Islet precursor cell (in vitro differentiated cells): ENCODE measurements at places on chromosomes 5 and 9.

GRCh38 chr5:180910735-180911134, 11.8 kb downstream of the BTNL8 start:
- no peak for DNase-seq

DNA sequence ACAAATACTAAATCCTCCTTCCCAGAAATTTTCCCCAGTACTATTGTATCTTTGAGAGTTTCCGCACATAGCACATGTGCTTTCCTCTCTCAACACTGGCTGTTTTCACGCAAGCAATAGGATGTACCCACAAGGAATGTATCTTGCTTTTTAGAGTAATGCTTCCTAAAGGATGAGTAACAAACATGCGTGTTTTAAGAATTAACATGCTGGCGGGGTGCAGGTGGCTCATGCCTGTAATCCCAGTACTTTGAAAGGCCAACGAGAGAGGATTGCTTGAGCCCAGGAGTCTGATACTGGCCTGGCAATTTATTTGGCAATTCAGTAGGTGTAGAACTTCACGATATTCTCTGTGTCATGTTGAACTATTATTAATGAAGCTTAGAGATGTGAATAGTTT, 4.6 kb downstream of the RUFY1 start:
- DNase-seq = no peak

GRCh38 chr5:109998726-109999125, 309.0 kb downstream of the MAN2A1 start:
- no peak for DNase-seq

DNA sequence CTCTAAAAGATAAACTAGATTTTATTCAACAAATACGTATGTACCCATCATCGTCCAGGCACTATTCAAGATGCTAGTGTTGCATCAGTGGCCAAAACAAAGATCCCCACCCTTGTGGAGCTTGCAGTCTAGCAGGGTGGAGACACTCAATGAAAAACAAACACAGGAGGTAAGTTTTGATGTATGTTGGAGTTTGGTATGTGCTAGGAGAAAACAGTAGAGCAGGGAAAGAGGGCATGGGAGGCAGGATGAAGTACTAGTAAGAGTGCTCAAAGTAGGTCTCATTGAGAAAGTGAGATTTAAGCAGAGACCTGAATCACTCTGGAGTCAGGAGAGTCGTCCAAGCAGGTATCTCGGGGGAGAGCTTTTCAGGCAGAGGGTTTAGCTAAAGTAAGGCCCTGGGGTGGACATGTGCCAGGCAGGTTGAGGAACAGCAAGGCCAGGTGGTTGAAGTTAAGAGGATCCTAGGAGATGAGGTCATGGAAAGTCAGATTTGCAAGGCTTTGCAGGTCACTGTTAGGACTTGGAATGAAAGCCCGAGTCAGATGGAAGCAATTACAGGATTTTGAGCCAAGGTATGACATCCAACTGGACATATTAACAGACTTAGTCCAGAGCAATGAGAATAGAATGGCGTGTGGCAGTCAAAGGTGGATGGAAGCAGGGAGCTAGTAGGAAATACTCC, 9.2 kb downstream of the SNX18 start:
- DNase-seq = no peak

- DNase-seq = no peak
Measured at GRCh38 chr5:124919076-124919475, 172.6 kb upstream of the ZNF608 start.

GRCh38 chr5:147404706-147405105, 105.2 kb downstream of the DPYSL3 start:
- DNase-seq = no peak

- DNase-seq = peak; percentile 98
Measured at GRCh38 chr5:132387640-132388117, 18.2 kb downstream of the SLC22A5 start.

GRCh38 chr5:159992566-159992965, 16.4 kb upstream of the TTC1 start:
- no peak for DNase-seq

DNA sequence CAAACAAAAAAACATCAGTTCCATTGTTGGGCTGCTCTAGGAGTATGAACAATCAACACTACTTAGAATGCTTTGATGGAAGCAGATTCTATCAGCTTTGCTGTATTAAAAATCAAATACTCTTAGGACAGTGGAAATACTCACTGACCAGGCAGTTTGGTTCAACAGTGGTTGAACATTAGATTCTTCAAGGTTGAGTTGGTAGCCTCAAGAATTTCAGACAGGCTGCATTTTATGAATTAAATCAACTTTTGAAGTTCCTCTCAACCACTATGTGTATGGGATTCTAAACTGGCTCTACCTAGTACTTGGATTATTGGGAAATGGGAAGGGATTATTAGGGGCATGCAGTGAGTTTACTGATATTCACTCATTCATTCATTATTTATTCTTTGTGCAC, 35.0 kb downstream of the ACTBL2 start:
- no peak for DNase-seq

DNA sequence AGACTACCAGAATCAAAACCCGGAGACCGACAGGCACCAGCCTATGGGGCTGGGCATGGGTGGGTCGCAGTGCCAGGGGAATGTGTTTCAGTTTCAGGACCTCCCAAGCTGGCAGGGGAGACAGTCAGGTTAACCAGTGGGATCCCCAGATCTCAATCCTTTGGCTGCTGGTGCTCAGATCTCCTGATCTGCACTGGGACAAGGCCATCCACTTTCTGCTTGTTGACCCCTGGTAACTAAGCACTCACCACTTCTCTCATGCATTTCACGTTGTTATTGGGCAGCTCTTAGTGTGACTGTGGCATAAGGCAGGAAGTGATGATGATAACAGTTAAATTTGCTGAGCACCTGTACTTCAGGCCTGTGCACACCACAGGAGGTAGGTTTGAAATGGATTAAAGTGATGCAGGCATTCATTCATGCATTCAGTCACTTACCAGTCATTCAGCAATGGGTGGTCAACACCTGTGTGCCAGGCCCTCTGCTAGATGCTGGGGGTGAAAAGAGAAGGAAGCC, 42.1 kb upstream of the STXBP1 start:
- DNase-seq = no peak

DNA sequence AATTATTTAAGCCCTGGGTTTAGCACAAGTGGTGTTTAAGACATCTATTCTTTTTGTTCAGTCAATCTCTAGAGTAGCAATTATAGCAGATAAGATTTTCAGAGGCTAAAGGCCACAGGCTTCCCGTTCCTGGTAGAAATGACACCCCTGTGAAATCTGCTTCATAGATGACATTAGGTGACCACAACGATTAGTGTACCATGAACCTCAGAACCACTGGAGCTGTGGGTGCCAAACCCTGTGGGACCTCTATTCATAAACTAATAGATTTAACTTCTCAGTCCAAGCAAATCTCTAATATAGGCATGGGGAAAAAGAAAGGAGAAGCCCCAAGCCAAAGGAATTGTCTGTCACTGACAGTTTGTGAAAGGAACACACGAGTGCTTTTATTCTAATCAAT, 207.4 kb downstream of the ARRDC3 start:
- no peak for DNase-seq

DNA sequence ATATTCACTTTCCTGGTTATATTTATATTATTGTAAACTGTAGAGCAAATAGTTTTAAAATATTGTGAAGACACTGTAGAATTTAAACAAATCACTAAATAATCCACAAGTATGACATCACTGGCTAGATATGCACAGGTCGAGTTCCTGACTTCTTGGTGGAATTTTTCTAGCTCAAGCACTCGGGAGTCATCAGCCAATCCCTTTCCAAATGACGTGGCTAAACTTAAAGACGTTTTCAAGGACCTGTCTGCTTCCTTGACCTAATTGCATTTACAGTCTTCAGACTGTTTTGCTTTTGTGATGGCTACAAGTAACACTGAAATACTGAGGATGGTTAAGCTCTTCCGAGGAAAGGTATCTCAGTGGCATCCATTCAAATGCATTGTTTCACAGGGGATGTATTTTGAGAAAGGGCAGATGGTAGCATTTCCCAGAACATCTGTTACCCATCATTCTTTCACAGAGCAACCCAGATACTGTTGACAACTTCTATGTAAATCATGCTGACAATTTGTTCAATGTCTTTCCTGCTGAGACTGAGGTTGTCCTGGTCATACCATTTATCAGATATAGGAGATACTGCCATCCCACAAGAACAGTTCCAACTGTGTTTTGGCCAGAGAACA, 262.8 kb downstream of the CDH10 start:
- DNase-seq = peak; percentile 83

- no peak for DNase-seq
Measured at GRCh38 chr5:125202871-125203438, 456.5 kb upstream of the ZNF608 start.

DNA sequence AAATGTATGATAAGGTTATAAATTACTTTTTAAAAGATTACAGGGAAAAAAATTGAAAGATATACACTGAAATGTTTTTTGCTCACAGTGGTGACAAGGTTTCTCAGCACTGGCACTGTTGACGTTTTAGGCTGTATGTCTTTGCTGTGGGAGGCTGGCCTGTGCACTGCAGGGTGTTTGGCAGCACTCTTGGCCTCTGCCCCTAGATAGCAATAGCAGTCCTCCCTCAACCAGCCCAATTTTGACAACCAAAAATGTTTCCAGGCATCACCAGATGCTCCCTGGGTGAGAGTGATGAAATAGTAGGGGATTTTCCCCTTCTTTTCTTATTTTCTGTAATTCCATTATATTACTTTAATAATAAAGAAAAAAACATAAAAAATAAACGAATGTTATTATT, 3.3 kb downstream of the CD274 start:
- no peak for DNase-seq

- DNase-seq = no peak
Measured at GRCh38 chr9:19203058-19203457, 27.4 kb upstream of the DENND4C start.

DNA sequence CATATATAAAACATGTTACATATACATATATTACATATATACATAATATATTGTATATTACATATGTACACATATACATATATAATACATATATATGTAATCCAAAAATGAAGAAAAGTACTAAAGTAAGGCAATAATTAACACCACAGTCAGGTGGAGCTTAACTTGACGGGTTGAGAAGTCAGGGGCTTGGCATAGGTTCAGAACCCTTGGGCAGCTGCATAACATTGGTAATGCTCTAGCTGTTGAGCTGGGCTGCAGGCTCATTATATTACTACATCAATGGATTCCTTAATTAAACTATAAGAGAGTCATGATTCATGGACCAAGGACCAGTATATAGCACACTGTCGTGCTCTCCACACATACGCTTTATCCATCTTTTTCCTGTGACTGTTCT, 435.2 kb upstream of the ADAMTS16 start:
- no peak for DNase-seq

- DNase-seq = no peak
Measured at GRCh38 chr9:70945301-70945700, 176.1 kb downstream of the TRPM3 start.

DNA sequence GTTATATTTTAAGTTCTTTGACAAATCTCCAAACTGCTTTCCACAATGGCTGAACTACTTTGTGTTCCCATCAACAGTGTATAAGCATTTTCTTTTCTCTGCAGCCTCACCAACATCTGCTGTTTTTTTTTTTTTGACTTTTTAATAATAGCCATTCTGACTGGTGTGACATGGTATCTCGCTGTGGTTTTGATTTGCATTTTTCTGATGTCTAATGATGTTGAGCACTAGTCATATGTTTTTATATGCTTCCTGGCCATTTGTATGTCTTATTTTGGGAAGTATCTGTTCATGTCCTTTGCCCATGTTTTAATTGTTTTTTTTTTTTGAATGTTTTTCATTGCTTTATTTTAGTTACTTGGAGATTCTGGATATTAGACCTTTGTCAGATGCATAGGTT, 196.6 kb downstream of the PLK2 start:
- DNase-seq = no peak

DNA sequence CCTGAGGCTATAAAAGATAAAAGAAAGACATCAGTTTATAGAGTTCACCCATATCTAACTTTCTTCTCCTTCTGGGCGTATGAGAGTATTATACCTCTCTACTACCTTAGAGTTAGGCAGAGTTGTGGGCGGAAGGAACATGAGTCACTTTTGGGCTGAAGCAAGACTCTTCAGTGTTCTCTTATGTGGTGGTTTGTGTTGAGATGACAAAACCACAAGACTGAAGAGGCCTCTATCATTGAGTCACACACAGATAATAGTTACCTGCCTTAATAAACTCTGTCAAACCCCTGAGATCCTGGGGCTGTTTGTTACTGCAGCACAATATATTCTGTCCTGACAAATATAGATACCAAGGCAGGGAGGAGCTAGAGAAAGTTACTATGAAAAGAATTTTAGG, 184.2 kb downstream of the EFNA5 start:
- DNase-seq = no peak

DNA sequence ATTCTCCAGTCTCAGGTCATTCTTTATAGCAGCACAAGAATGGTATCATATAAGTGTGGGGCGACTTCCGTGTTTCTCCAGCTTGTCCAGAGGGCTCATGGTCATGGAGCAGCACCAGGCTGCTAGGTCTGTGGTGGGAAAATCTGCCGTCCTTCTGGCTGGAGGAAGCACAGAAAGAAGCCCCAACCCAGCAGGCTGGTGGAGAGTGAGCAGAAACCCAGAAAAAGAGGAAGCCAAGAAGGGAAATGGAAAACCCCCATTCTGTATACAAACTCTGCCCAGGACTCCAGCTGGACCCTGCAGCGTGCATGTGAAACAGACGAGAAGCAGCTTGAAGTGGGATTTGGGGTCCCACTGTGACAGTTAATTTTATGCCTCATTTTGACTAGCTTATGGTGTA, 34.3 kb upstream of the OLFM1 start:
- DNase-seq = no peak

GRCh38 chr5:147484708-147485020, 25.2 kb downstream of the DPYSL3 start:
- DNase-seq = no peak

DNA sequence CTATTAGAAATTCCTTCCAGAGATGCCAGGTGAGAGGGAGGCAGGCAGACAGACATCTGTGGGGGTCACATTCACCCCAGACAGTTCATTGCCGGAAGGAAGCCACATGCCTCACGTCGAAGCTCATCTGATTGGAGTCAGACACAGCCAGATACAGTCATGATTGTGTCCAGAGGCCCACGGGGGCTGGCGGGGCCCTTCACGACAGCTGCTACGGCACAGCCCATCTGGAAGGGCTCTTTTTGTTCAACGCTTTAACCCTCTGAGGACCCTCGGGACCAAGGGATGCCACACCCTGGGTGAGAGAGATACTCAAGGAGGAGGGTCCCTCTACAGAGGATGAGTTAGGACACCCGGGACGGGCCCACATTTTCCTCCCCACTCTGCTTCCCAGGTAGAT, 31.9 kb upstream of the GABRP start:
- DNase-seq = peak; percentile 71

DNA sequence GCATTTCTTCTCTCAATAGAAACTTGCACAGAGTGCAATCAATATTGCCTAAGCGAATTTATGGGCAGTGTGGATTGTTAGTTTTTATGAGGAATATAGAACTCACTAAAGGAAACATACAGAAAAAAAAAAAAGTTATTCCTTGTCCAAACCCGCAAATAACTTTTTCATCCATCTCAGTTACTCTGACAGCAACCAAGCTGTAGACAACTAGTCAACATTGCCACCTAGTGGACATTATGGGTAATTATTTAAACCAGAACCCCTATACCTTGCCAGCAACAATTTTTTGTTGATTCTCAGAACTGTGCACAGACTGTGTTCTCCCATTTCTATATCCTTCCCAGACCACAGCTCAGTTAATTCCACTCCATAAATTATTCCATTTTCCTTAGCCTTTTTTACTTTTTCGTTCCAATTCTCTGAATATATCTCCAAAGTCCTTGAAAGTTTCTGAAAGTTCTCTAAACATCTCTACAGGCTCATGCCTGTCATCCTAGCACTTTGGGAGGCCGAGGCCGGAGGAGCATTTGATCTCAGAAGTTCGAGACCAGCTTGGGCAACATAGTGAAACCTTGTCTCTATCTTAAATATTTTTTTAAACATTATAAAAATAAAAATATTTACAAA, 2.6 kb upstream of the AFAP1L1 start:
- no peak for DNase-seq
